ENCODE measurements at places on chromosomes 1 and 21.

- no peak for DNase-seq
Measured at GRCh38 chr1:5993556-5994491, 1.6 kb upstream of the NPHP4 start.

- DNase-seq = peak; percentile 75
Measured at GRCh38 chr1:145961425-145962156, 2.8 kb downstream of the ANKRD34A start.

DNA sequence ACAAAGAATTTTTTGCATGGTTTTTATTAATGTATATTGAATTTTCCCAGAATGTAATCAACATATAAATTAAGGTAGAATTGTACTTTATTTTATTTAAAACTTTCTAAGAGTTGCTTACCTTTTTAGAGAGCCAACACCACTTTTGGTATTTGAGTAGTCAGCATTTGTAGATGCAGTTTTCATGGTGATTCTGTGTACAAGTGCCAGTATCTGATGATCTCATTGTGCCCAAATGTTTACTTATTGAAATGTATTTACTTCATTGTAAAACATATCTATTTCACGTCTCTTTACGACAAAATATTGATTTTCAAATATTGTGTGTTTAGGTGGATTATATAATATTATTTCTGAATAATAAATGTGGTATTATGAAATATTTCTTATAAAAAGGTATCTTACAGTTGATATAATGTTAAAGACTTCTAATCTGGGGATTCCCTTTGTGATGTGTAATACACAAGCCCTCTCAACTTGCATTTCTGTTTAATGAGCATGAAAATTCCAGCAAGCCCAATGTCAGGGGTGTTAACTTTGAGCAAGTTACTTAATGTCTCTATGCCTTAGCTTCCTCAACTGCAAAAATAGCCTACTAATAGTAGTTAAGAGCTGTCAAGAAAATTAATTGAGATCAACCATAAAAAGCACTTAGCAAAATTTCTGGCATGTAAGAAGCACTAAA is 141.8 kb upstream of the ZNF648 start:
- no peak for DNase-seq

DNA sequence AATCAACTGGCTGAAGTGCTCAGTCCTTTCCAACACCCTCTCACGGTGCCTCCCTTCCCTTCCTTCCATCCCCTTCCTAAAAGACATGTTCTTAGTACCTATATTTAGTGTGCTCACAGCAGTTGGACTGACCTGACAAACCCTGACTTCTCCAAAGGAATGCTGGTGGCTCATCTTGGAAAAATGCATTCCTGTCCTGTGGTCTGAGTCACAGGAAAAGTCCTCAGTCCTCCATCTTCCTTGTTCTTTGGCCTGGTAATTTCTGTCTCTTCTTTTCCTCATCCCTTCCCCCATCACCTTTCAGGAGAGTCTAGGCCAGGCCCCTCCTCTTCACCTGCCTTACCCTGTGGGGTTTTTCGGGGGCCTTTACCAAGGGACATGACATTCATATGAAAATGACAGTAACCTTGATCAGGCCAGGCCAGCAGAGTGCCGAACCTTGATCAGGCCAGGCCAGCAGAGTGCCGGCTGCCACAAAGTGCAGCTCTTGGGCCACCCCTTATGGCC is 7.2 kb downstream of the ATP1B1 start:
- peak; percentile 69 for DNase-seq

DNA sequence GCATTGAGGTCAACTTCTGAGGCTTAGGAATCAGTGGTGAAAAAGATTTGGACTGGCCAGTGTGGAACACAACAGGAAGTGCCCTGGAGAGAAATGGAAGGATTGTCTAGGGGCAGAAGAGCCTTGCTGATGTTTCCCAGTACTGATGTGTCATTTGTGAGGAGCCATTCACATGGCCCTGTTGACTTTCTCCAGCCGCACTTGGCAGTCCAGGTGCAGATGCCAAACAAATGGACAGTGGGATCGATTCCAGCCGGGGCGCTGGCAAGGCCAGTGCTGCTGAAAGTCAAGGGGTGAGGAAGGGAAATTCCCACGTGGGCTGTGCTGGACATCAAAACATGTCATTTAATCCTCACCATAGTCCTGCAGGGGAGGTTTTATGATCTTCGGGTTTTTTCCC is 4.9 kb upstream of the TRIM63 start:
- DNase-seq = no peak

- peak; percentile 65 for DNase-seq
Measured at GRCh38 chr1:54379555-54380289, 26.5 kb downstream of the SSBP3 start.

GRCh38 chr1:176178316-176178715 is 28.8 kb downstream of the COP1 start:
- DNase-seq = no peak

DNA sequence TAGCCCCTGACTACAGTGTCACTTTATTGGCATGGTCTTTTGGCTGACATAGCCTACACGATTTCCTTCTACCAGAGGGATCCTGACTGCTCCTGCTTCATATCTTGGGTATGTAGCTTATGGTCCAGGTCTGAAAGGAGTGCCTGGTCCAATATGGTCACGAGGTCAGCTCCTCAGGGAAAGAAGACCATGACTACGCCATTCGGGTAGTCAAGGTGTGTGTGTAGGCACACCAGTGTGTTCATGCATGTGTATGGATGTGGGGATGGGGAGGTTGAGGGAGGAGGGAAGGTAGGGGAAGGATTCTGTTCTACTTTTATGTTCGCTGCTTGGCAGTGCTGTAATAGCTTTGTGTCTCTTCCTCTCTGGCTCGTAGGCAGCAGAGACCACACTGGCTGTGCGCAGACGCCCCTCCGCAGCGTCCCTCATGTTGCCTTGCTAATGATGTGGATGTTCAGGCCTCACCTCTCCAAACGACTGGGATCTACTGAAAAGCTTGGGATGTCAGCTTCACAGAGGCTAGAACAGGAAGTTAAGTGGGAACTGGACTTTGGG is 10.0 kb upstream of the C4BPB start:
- DNase-seq = no peak

DNA sequence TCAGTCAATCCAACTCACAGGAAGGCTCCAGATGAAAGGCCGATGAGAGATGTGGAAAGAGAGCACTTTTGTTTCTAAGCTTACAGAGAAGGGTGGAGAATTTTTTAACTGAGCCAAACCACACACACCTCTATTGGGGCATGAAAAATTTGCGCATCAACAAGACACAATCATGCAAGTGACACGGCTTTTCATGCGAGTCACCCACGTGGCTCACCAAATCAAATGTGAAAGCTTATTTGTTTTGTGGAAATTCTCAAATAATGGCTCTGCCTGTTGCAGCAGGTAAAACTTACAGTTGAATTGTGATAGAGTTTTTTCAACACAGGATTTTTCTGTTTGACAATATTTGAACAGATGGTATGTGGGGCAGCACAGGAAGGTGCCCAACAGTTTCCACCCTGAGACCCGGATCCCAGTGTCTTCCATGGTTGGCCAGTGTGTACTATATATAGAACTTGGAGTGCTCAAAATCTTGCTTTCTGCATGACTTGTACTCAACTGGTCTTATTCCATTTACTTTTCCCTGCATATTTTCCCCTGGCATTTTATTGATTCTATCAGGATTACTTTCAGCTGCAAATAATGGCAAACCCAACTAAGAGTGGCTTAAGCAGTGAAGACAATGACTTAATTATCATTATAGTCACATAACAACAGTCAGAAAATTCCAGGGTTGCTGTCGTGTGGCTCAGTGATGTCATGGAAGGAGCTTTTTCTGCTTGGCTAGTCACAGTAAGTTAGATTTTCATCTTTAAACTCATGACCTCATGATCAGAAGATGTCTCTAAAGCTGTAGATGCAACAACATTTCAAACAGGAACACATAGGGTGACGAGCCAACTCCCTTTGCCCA is 90.6 kb upstream of the SIM2 start:
- DNase-seq = no peak

- no peak for DNase-seq
Measured at GRCh38 chr1:170395149-170395548, 136.8 kb upstream of the GORAB start.

DNA sequence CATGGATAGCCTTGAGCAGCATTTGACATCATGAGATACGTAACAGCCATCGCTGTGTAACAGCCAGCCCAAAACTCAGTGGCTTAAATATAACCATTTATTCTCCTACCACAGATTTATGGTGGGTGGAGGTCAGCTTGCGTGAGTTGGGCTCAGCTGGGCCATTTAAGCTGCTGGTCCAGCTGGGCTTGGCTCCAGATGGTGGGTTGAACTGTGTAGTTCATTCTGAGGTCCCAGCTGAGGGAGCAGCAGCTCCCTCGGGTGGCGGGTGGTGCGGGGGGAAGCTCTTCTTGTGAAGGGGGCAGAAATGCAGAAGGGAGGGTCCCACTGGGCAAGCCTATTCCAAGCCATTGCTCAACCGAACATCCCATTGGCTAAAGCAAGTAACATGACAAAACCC is 75.9 kb downstream of the IGSF21 start:
- DNase-seq = no peak

- no peak for DNase-seq
Measured at GRCh38 chr1:35452106-35452774, 105.0 kb downstream of the KIAA0319L start.

DNA sequence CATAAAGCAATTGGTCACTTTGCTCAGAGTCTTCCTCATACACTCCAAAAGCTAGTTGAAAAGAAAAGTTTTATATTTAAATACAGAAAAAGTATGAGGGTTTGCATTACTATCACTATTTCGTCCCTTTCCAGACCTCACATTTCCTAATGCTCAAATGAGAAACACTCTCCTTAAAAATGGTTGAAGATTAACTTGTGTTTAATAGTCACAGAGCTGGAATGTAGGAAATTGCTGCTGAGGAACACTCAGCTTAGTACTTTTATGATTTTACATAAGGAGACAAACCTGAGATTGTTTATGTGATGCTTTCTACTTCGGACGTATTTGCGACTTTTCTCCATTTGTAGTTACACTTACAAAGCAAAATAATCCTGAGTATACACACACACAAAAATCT is 39.8 kb downstream of the MYSM1 start:
- DNase-seq = no peak

GRCh38 chr1:181656491-181656890 is 173.2 kb downstream of the CACNA1E start:
- DNase-seq = no peak

GRCh38 chr1:236133802-236134201 is 8.5 kb upstream of the GPR137B start:
- no peak for DNase-seq

- peak; percentile 68 for DNase-seq
Measured at GRCh38 chr1:53107570-53108322, 34.7 kb downstream of the SLC1A7 start.

GRCh38 chr1:216210081-216210480 is 213.2 kb downstream of the USH2A start:
- DNase-seq = no peak

DNA sequence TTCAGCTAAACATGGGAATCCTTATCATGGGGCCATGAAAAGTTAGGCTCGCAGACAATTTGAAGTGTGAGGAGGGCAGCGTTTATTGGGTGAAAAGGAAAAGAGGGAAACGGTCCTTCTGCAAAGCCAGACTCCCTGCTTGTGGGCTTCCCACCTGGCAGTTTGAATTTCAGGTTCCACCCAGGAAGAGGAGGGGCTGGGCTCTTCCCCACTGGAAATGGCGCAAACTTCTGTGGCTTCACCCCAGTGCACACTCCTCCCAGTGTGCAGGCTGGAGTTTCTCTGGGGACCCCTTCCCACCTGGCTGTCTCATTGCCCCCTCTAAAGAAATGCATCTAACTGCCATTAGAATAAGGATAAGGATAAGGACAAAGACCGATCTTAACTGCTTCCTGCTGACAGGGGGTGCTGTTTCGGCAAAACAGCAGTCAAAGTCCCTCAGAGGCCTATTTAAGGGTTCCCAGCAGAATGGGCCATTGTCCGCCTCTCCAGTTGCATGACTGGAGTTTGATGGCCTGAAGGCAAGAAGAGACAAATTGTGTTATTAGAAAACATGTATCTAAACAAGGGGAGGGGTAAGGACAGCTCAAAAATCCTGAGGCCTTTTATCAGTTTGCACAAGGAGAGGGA is 20.4 kb downstream of the AIM2 start:
- DNase-seq = peak; percentile 63

- no peak for DNase-seq
Measured at GRCh38 chr1:215523128-215523861, 43.8 kb upstream of the KCTD3 start.

DNA sequence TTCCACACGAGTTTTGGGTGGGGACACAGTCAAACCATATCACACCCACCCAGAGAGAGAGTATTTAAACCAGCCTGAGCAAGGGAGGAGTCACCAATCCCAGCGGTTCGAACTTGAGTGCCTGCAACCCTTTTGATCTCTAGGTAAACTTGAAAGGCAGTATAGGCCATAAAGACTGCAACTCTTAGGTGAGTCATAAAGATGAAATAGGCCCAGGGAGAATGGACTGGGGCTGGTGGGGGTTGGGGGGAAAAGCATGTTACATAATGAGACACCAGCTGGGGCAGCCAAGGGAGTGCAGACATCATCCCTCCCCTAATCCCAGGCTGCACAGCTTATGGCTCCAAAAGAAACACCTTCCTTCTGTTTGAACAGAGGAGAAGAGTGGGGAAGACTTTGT is 99.8 kb upstream of the LHX8 start:
- DNase-seq = no peak

DNA sequence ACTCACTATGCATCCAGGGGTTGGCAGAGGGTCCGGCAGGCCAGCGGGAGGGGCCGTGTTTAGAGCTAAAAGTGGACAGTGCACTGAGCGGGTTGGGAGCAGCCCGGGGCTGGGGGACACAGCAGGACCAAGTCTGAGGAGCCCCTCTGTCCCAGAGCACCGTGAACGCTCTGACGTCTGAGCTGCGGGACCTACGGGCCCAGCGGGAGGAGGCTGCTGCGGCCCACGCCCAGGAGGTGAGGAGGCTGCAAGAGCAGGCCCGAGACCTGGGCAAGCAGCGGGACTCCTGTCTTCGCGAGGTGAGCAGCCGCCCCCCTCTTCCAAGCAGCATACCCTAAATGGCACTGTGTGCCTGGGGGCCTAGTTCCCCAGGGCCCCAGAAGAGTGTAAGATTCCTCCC is 25.8 kb downstream of the MFAP2 start:
- no peak for DNase-seq

DNA sequence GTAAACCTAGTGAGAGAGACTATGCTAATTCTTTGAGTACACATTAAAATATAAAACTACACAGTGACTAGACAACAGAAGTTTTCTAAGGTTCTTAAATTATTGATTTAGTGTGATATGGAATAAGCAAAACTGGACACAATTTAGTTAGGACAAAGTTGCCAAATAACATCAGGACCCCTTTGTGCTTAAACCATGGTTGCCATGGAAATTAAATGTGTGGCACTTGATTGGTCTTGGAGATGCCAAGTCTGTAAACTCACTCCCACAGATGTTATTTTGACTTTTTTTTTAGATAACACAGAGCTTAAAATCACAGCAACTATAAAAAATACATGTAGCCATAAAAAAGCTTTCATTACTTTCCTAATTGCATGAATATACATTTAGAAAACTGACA is 234.6 kb downstream of the BRINP3 start:
- no peak for DNase-seq
